ENCODE measurements at places on chromosomes 3 and 15. TPM values are rescaled to one million over a fixed set of nuclear protein-coding genes. Genes with fewer than 3 reads are reported as not detected.

Gene GCNT3
- 3.4 TPM for total RNA-seq

Gene OSBPL10
- 28.4 TPM for total RNA-seq

Gene SLC22A14
- total RNA-seq, result 0.57 TPM

Gene CIDEC
- total RNA-seq, result not detected

Gene TM4SF4
- total RNA-seq, result not detected

Gene HRG
- not detected for total RNA-seq

Gene ATP1B3
- 101 TPM for total RNA-seq

Gene ANKUB1
- 4.1 TPM for total RNA-seq

Gene GANC
- 13.0 TPM for total RNA-seq

Gene AP3B2
- total RNA-seq, result under 0.01 TPM

All from nasal cavity respiratory epithelium epithelial cell of viscerocranial mucosa (primary cell).